NCI-H460 (cell line): ENCODE measurements at places on chromosomes 13 and 19.

DNA sequence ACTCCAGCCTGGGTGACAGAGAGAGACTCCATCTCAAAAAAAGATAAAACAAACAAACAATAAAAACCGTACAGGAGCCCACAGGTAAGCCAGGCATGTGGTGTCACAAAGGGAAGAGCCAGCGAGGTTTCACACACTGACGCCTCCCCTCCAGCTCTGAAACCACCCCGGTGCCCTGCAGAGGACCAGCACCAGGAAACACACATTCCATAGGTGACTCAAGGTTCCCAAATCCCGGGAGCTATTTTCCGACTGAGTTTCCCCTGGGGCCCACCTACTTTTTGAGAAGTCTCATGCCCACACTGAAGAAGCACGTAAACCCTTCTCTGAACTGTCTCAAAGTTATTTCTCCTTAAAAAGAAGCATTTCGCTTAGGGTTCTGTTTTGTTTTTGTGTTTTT, 40.3 kb downstream of the RHPN2 start:
- no peak for DNase-seq

DNA sequence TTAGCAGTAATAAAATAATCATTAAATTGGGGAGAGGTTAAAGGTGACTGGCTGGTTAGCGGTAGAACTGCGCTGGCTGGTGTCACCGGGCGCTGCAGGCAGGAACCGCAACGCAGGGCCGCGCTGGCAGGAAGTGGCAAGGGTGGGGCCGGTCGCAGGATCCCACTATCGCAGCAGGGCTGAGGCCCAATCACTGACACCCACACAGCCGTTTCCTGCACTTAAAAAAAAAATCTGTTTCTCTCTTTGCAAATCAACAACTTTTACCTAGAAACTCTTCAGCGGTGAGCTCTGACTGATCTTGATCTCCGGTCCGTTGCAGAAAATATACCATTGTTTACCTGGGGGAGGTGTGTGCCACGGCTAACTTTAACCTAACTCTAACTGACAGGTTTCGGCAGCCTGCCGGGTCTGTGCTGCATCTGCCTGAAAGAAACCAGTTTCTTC, 46.9 kb downstream of the KLF2 start:
- no peak for DNase-seq

- DNase-seq, result no peak
Measured at GRCh38 chr13:28286263-28286662, 147.9 kb downstream of the PAN3 start.

DNA sequence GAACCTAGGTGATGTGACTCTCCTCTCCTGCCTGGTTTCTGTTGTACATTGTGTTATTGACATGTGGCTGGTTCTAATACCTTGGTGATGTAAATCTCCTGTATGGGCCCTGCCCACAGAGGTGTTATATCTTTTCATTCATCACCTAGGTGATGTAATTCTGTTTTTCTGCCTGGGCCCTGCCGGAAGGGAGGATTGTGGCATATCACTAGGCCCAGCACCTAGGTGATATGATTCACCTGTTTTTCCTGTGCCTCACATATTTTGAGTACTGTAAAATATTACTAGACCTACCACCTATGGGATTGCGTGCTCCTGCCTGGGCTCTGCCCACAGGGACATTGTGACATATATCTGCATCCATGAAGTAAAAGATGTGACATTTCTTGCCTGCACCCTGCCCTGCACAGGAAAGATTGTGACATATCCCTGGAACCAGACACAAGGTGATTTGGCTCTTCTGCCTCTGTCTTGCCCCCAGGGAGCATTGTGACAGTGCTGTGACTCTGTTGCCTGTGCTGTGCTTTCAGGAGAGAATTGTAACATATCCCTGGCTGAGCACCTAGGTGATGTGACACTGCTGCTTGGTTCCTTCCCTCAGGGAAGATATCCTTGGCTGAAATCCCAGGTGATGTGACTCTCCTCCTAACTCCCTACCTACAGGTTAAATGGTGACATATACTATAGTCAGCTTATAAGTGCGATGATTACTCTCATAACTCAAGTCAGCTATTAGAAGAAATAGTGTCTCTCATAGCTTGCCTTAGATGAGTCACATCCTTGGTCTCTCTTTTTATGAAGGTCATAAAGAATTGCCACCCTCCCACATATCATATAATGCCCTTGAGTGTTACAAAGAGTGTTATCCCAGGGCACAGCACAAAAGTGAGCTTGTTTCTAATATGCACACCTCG, 13.3 kb upstream of the ZNF681 start:
- DNase-seq, result no peak
